ENCODE measurements at places on chromosomes 7 and 10.
A peak's percentile ranks its signal among the peaks of the same experiment; 100 is the strongest.

GRCh38 chr10:22761569-22762220, 47.3 kb upstream of the PIP4K2A start:
- DNase-seq = no peak

- DNase-seq = no peak
Observed at GRCh38 chr7:101906291-101907240, 89.1 kb downstream of the CUX1 start.

GRCh38 chr10:127849921-127850320, 42.8 kb downstream of the CLRN3 start:
- DNase-seq = no peak

- peak; percentile 17 for DNase-seq
Observed at GRCh38 chr7:31776616-31777015, 89.6 kb downstream of the PPP1R17 start.

DNA sequence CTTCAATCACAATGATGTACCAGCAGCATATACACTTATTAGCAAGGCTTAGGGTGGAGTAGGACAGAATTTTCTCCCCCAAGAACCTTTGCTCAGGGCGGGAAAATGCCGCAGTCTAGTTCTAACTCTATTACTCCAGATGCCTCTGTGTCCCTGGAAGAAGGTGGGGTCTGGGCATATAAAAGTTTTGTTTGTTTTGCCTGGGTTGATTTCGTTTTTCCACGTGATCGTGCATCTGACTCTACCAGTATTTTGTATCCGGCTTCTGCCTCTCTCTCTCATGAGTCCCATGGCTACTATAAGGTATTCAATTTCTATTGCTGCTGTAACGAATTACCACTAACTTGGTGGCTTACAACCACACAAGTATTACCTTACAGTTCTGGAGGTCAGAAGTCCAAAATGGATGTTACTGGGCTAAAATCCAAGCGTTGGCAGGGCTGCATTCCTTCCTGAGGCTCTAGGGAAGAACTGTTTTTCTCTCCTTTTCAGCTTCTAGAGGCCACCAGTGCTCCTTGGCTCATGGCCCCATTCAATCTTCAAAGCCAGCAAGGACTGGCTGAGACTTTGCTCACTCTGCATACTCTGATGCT, 181.2 kb upstream of the PRSS58 start:
- no peak for DNase-seq

DNA sequence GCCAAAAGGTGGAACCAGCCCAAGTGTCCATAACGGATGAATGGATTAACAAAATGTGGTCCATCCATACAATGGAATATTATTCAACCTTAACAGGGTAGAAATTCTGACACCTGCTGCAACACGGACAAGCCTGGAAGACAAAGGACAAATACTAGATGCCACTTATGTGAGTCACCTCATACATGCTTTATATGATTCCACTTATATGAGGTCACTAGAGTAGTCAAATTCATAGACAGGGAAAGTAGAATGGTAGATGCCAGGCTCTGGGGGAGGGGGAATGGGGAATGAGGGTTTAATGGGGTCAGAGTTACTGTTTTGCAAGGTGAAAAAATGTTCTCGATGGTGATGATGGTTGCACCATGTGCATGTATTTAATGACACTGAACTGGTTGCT, 34.0 kb upstream of the CYTH3 start:
- DNase-seq = peak; percentile 12

DNA sequence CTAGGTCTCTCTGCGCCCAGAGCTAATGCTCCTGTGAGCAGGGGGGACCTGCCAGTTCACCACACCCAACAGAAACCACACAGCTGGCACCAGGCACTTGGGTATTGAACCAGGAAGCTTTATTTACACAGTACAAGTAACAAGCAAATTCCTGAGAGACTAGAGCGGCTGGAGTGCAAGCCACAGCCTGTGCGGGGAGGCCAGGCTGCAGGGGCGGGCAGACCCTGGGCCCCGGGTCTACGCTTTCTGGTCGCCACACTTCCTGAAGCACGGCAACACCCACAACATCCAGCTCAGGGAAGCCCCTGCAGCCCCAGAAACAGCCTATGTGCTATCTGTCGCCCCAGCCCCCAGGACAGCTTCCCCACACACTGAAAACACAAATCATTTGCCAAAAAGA, 125.0 kb downstream of the FAM53B start:
- DNase-seq = no peak

DNA sequence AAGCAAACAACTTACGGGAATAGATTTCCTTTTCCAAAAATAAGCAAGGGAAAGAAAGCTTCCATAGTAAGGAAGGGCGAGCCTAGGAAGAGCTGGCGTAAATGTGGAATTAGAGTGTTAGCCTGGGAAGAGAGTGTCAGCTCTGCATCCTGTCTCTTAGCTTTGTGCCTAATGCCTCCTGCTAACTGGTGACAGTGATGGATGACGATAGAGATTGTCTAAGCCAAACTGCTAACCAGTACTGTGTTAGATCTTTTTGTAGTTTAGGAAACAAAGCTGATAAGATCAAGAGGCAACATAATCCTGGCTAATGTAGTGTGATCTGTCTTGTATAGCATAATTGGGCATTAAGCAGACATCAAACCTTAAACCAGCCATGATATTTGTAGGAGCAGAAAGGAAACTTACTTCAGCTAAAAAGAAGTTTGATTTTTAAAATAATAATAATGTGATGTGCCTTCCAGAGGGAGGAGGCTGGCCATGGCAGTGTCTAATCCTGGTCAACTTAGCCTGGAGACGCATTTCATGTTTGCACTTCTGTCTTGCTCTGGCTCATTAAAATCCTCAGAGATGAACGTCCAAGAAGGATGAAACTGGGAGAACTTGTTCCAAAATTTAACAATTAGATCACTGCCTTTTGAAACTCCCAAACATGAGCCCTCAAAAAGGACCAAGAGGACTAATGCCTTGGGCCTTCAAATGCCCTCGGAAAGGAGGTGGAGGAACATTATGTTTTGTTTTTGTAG, 85.1 kb downstream of the FAM204A start:
- no peak for DNase-seq

DNA sequence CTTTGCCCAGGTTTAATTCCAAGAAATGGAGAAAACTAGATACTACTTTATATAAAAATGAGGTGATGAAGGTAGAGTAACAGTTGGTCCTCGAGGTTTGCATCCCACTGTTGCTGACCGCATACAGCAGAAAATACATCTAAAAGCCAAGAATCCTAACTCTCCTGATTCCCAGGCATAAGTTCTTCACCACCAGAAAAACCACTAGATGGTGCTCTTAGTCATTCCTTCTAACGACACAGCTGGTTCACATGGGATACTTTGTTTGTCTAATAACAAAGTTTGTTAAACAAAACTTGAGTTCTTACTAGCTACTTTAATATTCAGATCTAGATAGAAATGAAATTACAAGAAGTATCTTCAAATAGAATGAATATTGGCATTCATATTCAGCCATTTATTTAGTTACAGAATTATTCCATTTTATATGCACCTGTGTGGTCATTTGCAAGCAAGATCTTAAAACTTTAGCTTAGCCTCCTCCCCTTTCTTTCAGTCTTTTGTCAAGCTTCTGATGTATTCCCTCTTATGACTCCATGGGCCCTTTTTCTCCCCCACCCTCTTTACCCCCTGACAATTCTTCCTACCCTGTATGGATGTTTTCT, 54.1 kb upstream of the CYP26C1 start:
- peak; percentile 55 for DNase-seq

GRCh38 chr10:46516660-46517416, 39.6 kb downstream of the GPRIN2 start:
- DNase-seq = no peak

DNA sequence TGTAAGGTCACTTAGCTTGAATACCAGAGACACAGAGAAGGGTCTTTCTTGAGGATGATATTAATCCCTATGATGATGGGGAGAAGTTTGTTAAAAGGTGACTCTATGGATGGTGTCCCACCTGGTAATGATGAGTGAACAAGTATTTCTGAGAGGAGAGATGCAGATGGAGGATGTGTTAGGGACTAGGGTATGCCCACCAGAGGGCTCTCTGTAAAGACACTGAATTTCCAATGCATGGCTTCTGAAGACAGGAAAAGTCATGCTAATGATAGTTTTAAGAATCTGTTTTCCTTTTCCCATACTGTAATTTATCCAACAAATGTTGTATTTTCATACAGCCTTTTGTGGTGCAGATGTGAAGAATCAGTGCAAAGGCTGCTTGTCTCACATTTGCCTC, 1250.9 kb upstream of the CELF2 start:
- peak; percentile 8 for DNase-seq

DNA sequence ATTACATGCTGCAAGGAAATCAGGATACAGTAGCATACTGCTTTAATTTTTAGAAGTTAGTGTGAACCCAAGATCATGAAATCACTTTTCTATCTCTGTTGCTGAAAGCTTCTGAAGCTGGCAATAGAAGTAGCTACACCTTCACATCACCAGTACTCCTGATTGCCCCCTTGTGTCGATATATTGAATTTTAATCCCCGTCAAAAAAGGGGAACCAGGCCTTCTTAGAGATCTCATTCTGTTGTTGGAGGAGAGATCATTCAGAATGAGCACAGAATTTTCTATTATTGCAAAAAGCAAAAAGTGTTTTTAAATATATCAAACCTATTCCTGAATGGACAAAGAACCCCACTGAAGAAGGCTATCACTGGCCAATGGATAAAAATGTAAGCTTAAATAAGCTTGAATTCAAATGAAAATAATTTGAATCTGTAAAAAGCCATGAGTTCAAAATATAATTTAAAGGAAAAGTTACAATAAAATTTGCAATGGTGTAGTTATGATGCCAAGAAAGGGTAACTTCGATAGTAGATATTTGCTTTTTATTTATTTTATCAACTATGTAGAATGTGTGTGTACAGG, 39.7 kb upstream of the TEX47 start:
- peak; percentile 33 for DNase-seq

DNA sequence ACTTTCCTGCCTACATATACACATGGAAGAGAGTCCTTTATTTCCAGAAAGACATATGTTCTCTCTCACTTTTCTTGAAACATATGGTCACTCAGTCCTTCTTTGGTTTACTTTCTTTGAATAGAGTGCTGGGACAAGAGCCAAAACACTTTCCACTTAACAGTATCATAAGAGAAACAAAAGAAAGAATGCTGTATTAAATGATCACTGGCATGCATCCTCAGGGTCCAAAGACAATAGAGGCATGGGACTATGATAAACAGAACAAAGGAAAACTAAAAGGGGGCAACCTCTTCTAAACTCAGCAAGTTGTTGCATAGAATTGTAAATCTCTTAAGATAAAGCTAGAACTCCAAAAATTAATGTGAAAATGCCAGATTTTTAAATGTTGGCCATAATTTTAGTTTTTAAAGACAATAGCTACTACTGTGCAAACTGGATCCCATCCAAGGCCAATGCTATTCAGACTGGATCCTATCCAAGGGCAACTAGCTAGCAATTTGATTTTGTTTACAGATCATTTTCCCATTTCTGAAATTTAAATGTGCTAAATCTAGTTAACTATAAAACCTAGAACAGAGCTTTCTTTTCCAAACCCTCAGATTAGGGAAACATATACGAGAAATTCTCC, 687.5 kb downstream of the SORCS3 start:
- DNase-seq = no peak

Data from iPS-NIHi11 (cell line).